ENCODE measurements at places on chromosomes 1 and 21.
A peak's percentile ranks its signal among the peaks of the same experiment; 100 is the strongest.

DNA sequence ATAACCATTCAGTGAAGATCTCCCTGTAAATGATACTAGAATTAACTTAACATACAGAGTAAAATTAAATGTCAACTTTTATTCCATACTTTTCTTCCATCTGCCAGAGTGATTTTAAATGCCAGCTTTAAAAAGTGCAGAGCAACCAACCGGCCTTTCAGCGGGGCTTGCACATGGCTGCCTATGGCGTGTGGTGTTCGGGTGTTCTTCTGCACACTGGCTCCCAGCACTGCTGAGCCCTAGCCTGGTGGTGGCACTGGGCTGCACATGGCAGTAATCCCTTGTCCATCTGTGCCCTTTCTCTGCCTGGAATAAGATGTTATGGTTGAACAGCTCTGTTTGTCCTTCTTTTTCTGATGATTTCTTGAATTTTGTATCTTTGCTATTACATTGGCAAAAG lies 156.3 kb downstream of the SNX7 start:
- DNase-seq = no peak

DNA sequence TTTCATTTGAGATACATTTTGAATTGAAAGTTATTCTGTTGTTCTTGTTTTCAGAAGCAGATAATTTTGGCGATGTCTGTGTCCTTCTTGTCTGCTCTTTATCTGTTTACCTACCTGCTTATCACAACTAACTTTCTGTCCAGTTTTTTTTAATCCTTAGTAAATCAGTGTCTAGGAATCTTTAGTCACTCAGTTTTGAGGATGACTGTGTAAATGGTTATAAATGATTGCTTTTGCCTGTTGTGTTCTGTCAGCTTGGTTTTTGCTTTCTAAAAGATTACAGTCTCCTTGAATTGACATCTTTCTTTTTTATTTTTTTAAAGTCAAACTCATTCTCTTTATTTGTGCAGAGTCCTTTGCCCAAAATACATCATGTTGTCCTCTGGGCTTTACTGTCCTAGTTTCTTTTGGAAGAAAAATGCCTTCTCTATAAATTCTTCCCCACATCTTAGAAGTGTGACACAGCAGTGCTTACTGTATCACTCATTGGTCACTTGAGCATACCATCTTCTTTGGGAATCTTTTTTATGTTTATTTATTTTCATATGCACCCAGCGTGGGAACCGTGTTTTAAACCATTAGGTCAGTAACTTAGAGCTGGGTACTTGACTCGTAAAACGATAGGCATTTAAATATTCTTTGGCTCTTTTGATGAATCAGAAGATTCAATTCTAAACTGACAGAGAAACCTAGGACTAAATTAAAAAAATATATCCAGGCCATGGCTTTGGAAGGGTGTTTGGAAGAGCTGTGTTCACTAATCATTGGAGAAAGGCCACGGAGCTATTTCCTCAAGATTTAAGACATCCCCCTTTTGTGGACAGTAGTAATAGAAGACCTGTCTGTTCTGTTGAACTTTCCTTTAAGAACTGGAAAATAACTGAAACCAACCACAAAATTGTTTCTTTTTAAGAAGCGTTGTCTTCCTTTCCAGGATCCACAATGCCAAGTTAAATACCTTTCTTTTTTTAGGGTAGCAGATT lies 20.9 kb downstream of the LAMC1 start:
- DNase-seq = no peak

DNA sequence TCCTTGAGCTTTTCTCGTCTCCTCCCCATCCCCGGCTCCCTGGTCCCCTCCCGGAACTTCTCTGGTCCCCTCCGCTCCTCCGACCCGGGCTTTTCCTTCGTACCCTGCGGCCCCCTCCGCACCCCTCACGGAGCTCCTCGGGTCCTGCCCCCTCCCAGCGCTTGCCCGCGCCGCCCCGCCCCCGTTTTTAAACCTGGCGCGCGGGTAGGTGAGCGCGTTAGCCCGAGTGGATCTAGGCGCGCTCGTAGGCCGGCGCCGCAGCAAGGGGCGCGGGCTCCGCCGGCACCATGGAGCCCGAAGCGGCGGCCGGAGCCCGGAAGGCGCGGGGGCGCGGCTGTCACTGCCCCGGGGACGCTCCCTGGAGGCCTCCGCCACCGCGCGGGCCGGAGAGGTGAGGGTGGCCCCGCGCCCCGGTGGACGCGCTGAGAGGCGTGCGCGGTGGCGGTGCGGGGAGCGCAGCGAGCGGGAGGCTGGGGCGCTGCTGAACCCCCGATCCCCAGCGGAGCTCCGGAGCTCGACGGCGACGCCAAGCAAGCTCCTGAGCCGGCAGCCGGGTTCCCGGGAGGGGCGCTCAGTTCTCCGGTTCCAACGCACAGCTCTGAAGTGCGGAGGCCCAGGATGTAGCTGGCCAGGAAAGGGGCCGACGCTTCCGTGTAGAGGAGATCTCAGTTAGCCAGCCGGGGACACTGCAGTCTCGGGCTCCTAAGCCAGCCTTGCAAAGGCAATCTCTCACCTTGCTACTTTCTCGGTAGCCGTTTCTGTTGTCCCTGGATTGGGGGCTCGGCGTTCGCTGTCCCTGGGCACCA lies at the start of gene RIPPLY3:
Gene RIPPLY3, plus strand, starts transcription at position 217 of the 806 bp plus-strand sequence. Its CDS starts 71 bp downstream, at position 288.
- no peak for DNase-seq

DNA sequence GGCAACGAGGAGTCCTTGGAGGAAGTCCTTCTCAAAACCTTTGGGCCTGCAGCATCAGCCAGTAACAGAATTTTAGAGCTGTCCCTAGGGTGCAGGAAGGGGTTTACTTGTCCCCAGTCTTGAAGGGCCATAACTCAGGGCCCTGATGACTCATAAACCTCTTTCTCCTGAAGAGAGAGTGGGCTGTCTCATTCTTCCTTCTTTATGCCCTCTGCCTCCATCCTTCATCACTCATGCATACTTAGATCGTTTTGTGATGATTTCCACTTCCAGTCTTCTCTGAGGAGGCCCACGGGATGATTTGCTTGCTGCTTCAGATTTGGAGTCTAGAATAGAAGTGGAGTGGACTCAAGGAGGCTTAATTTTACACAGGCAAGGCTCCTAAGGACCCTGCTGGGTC lies 60.2 kb downstream of the NDUFS5 start:
- no peak for DNase-seq

DNA sequence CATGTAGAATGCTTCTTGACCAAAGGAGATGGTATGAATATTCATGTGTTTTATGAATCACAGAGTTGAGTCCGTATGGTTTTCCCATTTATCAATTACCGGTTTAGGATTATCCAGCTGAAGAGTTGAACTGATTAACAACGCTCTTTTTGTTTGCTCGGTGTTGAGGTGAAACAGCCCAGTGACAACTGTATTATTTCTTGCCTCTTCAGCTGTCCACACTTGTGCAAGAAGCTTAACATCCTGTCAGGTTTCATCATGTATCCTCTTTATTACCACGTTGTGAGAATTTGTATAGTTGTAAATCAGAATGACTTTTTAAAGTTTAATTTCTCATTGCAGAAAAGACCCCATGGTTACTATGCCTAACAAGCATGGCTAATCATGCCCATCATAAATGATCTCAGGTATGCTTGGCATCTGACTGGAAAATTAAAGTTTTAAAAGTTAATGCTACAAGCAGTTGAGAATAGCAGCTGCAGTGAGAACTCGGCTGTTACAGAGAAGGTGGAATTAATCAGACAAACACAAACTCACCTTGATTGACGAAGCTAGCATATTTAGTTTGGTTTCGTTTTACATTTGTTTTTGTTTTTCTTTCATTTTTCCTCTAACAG lies 563.2 kb upstream of the ADGRL2 start:
- no peak for DNase-seq

DNA sequence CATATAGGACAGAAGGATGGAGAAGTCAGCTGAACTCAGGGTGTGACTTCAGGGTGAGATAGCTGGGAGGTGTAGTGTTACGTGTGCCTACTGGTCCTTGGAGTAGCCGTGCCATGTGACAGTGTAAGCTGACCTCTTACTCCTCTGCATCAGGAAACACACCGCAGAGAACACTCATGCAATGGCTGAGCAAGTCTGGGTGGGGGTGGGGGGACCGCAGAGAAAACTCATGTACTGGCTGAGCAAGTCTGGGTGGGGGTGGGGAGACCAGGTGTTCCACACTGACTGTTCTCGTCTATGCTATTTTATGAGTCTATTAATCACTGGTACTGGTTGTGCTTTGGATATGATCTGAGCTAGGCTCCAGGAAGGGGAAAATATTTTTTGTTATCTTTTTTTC lies 233.1 kb downstream of the PAPPA2 start:
- DNase-seq = no peak

DNA sequence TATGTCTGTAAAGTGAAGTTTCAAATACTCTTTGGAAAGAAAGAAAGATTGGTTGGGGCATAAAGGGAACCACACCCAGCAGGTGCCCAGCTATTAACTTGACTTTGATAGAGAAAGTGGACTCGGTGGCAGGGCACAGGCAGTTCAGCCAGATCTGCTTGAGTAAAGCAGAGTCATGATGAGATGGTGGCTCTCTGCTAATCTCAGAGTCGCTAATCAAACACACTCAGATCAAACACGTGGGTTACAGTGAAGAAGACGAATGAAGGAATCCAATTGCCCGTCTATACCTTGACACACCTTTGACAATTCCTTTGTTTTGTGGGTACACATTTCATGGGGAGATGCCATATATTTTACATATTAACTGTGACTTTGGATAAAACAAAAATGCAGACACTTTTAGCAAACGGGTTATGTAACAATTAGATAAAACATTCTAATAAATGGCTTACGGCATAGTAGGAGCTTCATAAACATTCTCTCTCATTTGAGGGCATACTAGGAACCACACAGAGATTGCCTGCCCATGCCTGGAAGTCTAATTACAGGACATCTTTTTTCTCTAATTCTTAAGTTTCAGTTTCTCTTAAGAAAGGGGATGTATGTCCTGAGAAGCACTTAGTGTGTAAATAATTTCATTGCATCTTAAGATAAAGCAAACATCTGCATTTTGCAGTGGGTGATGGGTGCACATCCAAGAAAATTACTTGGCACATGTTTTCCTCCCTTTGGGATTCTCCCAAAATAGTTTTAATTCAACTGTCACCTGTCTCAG lies 7.2 kb downstream of the CBR1 start:
- peak; percentile 78 for DNase-seq

DNA sequence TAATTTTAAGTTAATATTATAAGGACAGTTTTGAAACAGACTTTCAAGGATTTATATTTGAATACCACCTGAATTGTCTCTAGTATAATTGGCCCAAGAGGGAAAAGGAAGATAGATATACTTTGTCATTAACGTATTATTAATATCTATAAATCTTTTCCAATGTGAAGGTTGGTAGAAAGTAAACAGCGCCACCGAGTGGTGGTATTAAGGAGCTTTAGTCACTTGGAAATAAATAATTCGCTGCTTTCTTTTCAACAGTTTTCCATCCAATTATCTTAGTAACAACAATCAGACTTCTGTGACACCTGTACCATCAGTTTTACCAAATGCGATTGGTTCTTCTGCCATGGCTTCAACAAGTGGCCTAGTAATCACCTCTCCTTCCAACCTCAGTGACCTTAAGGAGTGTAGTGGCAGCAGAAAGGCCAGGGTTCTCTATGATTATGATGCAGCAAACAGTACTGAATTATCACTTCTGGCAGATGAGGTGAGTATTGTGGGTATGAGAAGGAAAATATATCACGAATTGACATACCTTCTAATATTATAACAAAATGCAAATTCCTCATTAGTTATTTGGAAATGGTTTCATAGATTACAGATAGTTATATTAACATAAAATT lies 37.7 kb downstream of the SH3GLB1 start:
- DNase-seq = peak; percentile 42

- no peak for DNase-seq
Measured at GRCh38 chr1:239237912-239238311, 148.5 kb upstream of the CHRM3 start.

GRCh38 chr1:57431400-57431799 lies 7.5 kb upstream of the DAB1 start:
- no peak for DNase-seq

GRCh38 chr1:116316373-116316772 lies 56.7 kb upstream of the ATP1A1 start:
- no peak for DNase-seq

DNA sequence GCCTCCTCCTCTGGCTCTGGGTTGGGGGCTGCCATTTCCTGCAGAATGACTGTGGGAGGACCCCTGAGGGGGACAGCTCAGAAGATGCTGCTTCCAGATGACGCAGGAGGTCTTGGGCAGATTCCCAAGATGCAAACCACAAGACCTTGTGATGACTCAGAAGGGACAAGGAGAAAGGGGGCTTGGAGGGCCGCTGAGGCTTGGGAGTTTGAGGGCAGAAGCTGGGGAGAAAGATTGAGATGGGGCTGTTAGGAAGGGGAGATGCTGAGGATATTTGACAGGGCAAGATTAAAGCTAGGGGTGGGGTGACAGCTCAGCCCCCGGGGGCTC lies 7.5 kb downstream of the PTPRU start:
- DNase-seq = no peak

- peak; percentile 82 for DNase-seq
Measured at GRCh38 chr1:59692591-59692990, 122.2 kb upstream of the HOOK1 start.

DNA sequence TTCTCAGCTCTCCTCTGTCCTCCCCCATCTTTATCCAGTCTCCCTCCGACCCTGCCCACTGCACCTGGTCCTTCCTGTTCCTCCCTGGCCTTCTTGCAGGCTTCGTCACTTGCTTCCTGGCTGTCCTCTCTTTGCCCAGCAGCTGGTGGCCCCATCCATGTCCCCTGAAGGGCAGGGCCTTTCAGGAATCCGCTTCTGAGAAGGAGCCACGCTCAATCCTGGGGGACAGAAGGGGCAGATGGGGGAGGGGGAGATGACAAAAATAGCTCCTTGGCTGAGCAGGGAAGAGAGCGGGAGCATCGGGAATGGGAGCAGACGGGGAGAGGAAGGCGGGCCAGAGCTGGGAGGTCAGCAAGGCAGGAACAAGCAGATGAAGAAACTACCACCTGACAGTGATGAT lies 40.7 kb downstream of the SLC30A1 start:
- DNase-seq = no peak

DNA sequence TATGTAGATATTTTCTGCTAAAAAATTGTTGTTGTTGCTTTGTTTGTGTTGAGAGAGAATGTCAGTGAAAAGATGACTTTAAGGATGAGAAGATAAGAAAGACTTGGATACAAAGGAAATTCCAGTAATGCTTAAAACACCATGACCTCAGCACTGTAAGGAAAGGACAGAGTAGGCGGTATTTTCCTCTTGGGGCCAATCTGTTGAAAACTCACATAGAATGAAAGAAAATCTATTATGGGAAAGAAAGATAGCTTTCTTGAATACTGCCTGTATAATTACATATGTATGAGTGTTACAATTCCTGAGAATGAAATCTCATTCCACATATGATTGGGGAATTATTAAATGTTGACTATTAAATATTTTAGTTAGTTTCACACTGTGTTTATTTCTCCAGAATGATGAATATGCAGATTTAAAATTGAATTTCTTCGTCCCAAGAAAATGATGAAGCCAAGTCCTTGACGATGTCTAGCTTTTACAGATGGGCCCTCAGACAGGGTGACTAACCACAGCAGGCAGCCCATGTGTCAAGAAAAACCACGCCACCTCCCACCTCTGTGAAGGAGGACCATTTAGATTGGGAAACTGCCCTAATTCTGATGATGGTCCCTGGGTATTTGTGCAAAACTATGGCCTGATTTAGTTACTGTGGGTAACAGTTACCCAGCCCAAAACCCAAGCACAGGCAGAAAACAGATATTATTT lies 49.7 kb upstream of the LMO4 start:
- DNase-seq = no peak

- DNase-seq = peak; percentile 49
Measured at GRCh38 chr1:110522560-110522959, 3.6 kb upstream of the KCNA10 start.

Measured in inflammatory macrophage treated with lipopolysaccharide for 4 hours (primary cell).